Cardiac septum (tissue), 1 donor: ENCODE measurements at places on chromosomes 5 and 9. TPM values are rescaled to one million over a fixed set of nuclear protein-coding genes. Genes with fewer than 3 reads are reported as not detected.

DNA sequence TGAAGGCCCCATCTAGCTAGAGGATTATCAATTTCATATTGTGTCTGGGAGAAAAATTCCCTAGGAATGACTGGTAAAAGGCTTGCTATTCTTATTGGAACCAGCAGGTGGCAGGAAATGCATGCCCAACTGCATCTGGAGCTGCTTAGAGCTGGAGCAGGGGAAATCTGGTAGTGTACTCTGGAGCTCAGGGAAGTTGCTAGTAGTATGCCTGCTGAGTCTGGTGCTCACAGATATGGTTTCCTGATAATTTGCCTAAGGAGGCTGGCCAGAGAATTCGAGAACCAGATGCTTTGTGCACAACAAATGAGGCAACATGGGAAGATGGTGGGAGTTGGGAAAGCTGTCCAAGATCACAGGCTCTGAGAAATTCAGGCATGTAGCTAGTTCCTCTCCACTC is 53.7 kb downstream of the G3BP1 start:
- no peak for DNase-seq

MARCOL gene
- total RNA-seq: not detected

DNA sequence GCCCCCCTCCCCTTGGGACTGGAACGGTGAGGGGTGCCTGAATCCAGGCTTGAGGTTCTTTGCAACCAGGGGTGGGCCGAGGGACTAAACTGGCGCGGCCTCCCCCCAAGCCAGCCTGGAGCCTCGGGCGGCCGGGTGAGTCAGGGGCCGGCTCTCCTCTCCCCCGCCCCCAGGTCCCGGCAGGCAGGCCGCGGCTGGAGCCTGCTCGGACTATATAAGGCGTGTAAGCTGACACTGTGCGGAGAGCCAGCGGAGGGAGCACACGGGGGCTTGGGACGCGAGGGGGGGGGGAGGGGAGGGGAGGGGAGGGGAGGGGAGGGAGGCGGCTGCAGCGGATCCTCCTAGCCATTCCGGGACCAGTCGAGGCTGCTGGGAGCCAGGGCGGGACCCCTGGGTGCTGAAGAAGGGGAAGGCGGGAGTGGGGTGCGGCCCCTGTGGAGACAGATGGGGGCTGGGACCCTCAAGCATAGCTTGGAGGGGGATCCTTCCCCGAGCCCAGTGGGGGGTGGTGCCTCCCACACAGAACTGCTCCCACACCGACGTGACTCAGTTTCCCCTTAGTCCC is 595 bp downstream of the PDLIM7 start:
- peak; percentile 91 for DNase-seq

FAM153A gene
- 9.3 TPM for total RNA-seq

ANKRD18A gene
- 3.0 TPM for total RNA-seq

DNA sequence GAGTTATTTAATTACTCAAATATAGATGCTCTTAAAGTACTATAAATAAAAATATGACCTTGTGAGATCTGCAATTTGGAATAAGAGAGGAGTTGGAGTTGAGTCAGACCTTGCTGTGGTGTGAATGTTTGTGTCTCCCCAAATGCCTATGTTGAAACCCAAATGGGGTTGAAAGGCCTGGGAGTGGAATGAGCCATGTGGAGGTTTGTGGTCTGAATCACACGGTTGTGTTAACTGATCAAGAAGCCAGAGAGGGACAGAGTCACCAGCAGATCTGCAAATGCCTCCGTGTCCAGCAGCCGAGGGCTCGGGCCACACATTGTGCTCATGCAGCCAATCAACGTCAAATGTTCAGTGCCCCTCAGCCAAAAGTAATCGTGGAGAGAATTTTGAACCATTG is 404.4 kb downstream of the ICE1 start:
- no peak for DNase-seq

- DNase-seq: no peak
These were observed 42.4 kb downstream of the LRSAM1 start for GRCh38 chr9:127493592-127494303.

HINT2 gene
- 57.6 TPM for total RNA-seq

SLC36A2 gene
- not detected for total RNA-seq

- DNase-seq: no peak
These were observed at the start of gene PCDHGA11 for GRCh38 chr5:141420855-141421488. PCDHGA11 (plus strand) TSS chr5:141421051; CDS start chr5:141421228, 177 bp downstream.

DNA sequence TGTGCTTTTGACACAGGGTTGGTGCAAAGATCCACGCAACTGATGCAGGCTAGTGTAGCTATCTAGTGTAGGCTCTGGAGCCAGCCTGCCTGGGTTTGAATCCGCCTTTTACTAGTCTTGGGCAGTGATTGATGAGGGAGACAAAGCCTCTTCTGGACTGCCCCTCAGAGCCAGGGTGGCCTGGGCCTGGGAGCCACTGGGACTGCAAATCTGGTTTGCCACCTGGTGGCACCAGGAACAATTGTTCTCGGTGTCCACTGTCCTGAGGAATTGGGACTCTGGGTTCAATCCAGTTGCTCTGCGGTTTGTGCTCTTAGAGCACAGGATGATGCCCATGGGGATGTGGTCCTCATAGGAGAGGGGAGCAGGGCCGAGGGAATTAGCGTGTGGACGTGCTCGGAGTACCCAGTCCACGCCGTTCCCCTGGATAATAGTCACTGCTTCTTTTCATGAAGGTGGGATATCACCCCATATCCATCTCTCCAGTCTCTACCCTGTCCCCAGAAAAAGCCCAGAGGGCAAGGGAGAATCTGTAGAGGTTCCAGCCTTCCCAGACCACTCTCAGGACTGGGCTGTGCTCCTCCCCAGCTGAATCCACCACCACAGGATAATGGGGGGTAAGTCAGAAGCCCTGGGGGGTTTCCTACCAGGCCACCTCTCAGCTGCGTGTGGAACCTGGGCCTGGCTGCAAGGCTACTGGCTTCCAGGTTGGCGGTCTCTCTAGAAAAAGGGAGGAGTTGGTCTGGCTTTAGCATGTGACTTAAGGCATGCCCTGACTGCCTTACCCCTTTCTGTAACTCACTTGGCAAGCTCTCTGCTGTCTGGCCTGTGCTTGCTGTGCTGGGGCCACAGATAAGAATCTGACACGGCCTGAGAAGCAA is 1.9 kb downstream of the B4GALT7 start:
- DNase-seq: no peak

DNA sequence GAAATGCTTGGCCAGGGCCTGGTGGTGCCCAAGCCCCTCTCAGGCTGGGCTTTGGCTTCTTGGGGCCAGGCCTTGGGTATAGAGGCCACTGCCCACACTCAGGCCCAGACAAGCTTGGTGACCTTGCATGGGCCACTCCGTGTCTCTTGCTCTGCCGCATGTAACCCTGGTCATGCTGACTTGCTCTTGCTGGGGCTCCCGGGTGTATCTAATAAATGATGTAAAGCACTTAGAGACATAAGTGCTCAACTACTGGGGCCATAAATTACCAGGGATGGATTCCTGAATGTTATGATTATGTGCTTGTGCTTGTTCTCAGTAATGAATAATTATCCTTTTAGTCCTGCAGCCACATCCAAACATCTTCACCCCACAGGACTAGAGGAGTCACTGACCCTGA is 54.0 kb downstream of the C5orf15 start:
- no peak for DNase-seq

DNA sequence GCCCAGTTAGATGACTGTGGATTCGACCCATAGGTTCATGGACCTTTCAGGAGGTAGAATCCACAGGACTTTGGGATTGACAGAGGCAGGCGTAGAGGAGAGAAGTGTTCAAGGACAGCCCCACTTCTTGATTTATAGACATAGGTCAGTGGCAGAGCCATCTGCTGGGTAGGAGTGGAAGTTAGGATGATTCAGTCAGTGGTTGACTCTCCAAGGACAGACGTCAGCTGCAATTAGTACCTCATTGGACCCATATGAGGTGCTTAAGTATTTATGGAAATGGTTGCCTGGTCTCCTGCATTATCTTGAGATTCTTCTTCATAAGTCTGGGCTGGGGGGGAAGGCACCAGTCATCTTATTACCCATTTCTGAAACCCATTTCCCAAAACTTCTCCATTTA is 70.9 kb downstream of the SH3RF2 start:
- no peak for DNase-seq

- no peak for DNase-seq
These were observed 10.0 kb downstream of the TRAF1 start for GRCh38 chr9:120916588-120916987.

DNA sequence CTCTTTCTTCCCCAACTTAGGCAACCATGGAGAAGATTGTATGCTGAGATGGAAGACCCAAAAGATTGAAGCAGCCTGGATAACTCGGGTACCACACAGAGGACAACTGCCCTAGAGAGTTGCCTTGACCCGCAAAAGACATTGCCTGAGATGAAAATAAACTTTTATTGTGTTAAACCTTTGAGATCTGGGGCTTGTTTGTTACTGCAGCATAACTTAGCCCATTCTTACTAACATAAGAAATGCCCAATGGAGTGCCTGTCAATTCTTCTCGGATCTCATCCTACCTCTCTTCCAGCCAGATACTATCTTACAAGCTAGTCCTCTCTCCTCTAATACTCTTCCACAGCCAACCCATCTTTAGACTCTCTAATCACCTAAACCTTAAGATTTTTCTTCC is 76.8 kb downstream of the GCNT4 start:
- DNase-seq: no peak

FREM1 gene
- total RNA-seq: 2.4 TPM

DNA sequence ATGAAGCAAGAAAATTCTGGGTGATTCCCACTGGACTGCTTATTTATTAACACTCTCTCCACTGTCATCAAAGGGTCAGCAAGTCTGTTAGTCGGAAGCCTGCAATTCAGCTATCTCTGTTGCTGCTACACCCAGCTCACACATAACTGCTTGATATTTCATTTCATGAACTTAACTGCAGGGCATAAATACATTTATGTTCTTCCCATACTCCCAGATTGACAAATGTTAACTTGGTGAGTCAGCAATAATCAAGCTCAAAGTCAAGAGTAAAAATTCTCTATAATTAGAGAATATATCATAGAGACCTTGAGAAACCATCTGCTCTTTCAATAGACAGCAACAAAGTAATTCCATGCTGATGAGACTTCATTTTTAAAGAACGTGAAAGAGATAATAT is 198.8 kb downstream of the ADAMTS12 start:
- no peak for DNase-seq

- DNase-seq: no peak
These were observed 165.3 kb downstream of the PAX5 start for GRCh38 chr9:36868586-36869282.

OCLN gene
- 0.51 TPM for total RNA-seq

GRCh38 chr5:73395256-73395655 is 53.3 kb downstream of the FOXD1 start:
- DNase-seq: no peak

- DNase-seq: no peak
These were observed 755 bp downstream of the DND1 start for GRCh38 chr5:140672455-140673186.

GRCh38 chr9:136722969-136723356 is 10.6 kb downstream of the DIPK1B start:
- no peak for DNase-seq

TUSC1 gene
- 8.9 TPM for total RNA-seq

DNA sequence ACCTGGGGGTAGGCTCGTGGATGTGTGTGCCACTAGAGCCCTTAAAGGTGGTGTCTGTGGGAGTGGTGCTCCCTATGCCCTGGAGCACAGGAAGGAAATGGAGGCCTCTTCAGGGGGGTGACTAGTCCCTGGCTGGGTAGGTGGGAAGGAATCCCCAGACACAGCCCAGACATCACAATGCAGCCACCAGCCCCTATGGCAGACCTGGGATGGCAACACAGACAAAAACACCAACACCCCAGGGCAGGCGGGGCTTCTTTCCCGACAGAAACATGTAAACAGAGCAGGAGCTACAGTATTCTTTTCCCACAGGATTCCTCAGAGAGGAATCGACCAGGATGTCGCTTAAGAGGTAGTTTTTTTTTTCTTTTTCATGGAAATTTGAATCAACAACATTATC is 10.4 kb upstream of the NR5A1 start:
- DNase-seq: no peak

DNA sequence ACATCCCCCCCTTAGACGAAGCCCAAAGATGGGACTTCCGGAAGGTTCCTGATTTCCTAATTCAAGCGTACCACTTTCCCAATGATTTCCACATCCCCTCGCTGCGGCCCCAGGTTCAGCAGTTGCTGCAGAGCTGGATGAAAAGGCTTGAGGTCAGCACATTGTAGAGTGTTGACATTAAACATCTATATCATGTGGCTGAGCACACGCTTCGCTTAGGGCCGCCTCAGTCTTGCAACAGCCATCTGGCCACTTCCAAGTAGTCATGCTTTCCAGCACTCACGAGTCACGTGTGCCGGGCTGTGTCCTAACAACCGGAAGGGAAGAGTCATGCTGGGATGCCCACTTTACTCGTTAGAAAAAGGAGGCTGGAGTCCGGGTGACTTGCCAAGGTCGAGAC is 340.6 kb upstream of the IRX4 start:
- DNase-seq: no peak

DNA sequence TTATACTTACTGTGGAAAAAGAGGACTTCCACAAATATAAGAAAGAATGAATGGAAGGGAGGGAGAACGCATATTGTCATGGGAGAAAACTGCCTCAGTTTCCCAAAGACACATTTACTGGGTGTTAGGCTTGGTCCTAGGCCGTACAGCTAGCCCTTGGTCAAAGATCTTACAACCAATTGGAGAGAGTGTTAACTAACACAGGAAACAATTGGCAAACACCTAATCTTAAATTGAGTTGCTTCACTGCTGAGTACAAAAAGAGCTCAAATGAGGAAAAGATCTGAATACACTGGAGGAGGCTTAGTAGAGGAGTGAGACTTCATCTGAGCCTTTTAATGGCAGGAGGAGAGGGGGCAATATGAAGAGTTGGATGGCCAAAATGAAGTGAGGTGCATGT is 161.7 kb downstream of the GLIS3 start:
- DNase-seq: no peak

DNA sequence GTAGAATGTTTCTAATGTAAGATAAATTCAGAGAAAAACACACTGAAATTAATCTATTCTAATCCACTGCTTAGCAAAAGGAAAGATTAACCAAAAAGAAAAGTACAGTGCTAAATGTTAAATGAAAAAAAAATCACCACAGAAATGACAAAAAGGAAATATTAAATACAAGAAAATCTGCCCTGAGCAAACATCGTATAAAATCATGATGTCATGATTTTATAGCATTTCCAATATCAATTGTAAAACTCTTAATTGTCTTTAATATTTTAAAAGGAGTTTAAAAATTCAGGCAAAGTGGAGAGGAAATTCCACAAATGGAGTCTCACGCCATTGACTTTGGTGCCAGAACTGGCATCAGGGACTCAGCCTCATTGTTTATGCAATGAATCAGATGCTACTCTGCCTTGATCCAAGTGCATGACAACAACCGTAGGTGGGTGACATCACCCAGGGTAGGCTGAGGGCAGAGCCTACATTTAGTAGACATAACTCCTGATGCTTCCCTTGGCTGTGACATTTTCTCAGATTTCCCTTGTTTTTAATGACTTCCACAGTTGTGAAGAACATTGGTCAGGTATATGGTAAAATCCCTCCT is 696.8 kb downstream of the SEMA5A start:
- DNase-seq: no peak
